ENCODE measurements at places on chromosomes 1 and 21.

GRCh38 chr21:15731243-15731613 lies 1.4 kb downstream of the USP25 start:
- no peak for DNase-seq

GRCh38 chr1:218990019-218990418 lies 183.7 kb upstream of the LYPLAL1 start:
- no peak for DNase-seq

- DNase-seq, result no peak
These were observed 222.3 kb downstream of the RHOU start for GRCh38 chr1:228957535-228957934.

DNA sequence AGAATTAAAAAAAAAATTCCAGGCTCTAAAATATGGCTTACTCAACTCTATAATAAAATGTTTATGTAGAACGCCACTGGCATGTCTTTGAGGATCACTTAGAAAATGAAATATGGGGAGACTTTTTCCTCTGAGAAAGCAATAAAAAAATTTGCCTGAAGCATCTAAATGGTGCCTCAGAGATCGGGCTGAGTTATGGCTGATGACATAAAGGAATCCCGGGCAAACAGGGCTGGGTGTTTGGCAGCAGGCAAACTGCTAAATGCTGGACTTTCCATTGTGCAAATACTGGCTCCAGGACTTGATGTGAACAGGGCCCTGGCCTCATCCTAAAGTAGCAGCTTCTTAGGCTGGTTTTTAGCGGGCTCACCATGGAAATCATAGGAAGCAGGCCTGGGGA lies 44.5 kb upstream of the C1orf87 start:
- DNase-seq, result no peak

GRCh38 chr1:11380500-11380899 lies 98.5 kb upstream of the DISP3 start:
- DNase-seq, result no peak

- DNase-seq, result no peak
These were observed 120.0 kb downstream of the LRIG2 start for GRCh38 chr1:113192980-113193379.

GRCh38 chr1:15501208-15502032 lies 22.6 kb downstream of the CASP9 start:
- DNase-seq, result peak; percentile 51

DNA sequence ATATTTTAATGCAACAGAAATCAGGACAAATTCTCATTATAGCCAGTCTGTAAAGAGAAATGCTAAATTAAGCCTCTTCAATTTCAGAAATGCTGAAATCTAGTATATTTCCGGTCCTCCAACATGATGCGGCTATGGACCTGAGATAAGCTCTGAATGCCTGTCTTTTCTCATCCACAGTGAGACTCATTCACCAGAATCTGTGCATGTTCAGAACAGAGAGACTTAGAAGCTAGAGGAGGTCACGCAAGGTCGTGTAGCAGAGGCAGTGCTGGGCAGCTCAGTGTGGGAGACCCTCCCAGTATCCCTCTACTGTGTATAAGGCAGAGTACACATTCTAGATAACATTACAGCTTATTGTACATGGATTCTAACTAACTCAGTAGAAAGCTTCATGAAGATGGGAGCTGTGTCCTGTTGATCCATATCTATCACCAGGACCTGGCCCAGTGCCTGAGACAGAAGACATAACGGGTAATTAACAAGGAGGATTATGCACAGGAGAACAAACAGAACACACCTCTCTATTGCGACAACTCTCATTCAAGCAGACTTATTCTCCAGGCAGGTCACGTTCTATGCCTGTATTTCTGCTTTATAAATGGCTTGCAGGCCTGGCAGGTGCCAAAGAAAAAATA lies 97.0 kb upstream of the COA6 start:
- peak; percentile 39 for DNase-seq

DNA sequence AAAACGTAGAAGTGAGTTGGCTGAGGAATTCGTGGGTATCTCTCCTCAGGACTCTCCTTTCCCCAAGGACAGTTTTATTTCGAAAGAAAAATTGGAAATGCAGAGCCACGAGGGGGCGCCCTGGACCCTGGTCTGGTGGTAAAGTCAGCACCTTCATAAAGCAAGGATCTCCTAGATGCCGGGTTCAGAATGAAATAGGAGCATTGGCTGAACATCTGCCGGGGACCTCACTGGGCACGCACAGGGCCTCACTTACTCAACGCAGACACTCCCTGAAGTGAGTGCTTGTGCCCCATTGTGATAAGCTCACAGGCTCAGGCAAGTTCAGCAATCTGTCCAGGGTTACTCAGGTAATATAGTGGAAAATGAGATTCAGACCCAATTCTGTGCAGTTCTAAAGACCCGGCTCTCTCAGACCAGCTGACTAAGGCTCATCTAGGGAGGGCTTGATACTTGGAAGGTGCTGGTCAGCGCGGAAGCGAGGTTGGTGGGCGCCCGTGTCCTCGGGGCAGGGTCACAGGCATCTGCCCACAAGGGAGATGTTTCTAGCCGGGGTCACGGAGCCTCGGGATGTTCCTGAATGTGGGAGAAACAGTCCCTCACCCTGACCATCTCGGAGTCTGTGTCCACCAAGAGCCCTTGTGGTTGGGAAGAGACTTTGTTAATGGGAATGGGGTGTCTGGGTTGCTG lies 55.7 kb upstream of the ETV3 start:
- DNase-seq, result peak; percentile 66

- no peak for DNase-seq
These were observed 149.3 kb upstream of the KIAA0040 start for GRCh38 chr1:175341631-175342429.

- peak; percentile 96 for DNase-seq
These were observed 37.6 kb downstream of the GALNT2 start for GRCh38 chr1:230104395-230105244.

Data from NCI-H2081 (cell line).